ENCODE measurements at places on chromosomes 5 and 9. TPM values are rescaled to one million over a fixed set of nuclear protein-coding genes. Genes with fewer than 3 reads are reported as not detected.

GRCh38 chr9:89723469-89724100 lies 118.8 kb downstream of the GADD45G start:
- H3K27ac ChIP-seq: no peak overlapping the region
- no peaks in the 10 kb centered on the region for H3K4me1 ChIP-seq
- no peak overlapping the region for H3K4me3 ChIP-seq
- no peaks in the 10 kb centered on the region for H3K36me3 ChIP-seq
- no peak for DNase-seq
- no peaks in the 10 kb centered on the region for H3K27me3 ChIP-seq

DNA sequence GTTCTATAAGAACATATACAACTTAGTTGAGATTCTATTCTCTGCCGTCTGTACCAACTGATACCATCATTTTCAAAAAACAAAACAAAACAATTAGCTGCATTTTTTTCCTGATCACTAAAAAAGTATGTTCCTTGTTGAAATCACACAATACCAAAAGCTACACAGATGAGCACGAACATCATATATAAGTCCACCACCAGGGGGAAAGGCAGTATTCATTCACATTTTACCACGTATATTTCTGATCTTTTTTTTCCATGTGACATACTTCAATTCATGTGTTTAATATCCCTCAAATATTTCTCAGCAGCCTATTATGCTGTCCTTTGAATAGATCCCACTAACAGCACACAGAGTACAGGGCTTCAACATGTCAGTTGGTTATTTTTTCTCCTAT lies 40.6 kb downstream of the IRX2 start:
- no peaks in the 10 kb centered on the region for H3K27me3 ChIP-seq

- H3K4me3 ChIP-seq: no peak overlapping the region
- H3K36me3 ChIP-seq: no peaks in the 10 kb centered on the region
- no peak for DNase-seq
- H3K27ac ChIP-seq: no peak overlapping the region
- H3K27me3 ChIP-seq: no peaks in the 10 kb centered on the region
Measured at GRCh38 chr9:105046907-105047741, 119.2 kb upstream of the ABCA1 start.

DNA sequence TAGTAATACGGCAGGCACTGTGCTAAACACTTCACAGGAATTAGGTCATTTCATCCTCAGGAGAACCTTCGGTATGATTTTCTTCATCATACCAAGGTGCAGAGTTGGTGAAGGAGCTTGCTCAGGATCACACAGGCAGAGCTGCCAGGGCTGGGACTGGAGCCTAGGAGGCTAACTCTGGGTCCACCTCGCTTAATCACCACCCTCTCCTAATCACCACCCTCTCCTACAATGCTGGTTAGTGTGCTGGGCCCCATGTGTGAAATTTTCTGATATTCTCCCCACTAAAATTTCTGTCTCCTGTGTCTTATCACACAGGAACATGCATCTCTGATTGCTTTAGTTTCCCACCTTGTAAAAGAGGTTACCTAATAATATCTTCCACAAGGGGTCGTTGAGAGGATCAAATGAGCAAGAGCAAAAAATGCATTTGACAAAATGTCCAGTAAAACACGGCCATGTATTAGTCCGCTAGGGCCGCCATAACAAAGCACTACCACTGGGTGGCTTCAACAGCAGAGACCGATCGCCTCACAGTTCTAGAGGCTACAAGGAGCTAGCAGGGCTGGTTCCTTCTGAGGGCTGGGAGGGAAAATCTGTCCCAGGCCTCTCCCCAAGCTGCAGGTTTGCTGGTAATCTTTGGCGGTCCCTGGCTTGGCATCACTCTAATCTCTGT lies 128.2 kb upstream of the NFIB start:
- H3K27me3 ChIP-seq: no peaks in the 10 kb centered on the region
- H3K36me3 ChIP-seq: no peaks in the 10 kb centered on the region
- no peaks in the 10 kb centered on the region for H3K4me1 ChIP-seq
- no peak for DNase-seq

DNA sequence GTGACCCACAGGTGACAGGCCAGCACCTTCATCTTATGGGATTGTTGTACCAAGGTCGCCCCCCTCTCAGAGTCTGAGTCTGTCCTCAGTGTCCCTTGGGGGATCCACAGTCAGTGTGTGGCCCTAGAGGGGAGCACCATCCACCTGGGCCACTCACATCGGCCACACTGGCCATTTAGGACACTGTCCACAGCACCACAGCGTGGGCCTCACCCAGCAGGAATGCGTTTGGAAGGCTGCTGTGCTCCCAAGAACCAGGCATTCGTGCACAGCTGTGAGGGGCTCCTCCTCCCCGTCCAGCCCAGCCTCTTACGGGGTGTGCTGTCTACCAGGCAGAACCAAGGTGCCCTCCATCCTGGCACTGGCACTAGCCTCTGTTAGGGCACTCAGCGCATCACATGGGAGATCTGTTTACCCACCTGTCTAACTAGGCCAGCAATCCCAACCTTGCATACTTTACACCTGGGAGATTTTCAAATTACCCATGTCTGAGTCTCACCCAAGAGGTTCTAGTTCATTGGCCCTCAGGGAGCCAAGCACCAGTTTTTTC lies 24.5 kb upstream of the UBE2QL1 start:
- H3K27me3 ChIP-seq: no peaks in the 10 kb centered on the region
- no peak overlapping the region for H3K4me3 ChIP-seq
- H3K4me1 ChIP-seq: no peaks in the 10 kb centered on the region
- no peak overlapping the region for H3K27ac ChIP-seq
- DNase-seq: no peak

DNA sequence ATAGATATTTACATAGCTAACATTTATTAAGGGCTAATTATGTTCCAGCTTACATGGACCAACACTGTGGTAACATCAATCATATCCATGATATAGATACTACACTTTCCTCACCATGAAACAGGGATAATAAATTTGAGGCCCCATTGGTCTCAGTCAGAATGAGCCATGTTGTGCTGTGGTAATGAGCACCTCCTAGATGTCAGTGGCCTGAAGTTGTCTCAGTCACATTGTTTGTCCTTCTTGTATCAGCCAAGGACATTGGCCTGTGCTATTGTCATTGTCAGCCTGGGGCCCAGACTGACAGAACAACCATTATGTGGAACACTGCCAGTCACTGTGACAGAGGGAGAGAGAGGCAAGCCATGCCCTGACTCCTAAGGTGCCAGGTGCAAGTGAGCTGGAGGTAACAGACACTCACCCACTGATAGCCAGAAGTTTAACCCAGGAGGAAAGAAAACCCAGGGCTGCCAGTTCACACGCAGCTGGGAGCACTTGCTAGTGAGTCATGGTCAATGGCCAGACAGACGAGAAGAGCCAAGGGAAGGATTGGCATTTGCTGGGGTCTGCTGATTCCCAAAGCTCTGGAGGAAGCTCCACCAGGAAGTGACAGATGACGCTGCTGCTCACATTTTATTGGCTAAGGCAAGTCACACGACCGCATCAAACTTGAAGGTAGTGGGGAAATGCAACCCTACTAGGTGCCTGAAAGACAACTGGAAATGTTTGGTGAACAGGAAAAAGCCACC lies 224.2 kb downstream of the MELK start:
- no peaks in the 10 kb centered on the region for H3K4me1 ChIP-seq
- no peak overlapping the region for H3K27ac ChIP-seq
- H3K4me3 ChIP-seq: no peak overlapping the region

DNA sequence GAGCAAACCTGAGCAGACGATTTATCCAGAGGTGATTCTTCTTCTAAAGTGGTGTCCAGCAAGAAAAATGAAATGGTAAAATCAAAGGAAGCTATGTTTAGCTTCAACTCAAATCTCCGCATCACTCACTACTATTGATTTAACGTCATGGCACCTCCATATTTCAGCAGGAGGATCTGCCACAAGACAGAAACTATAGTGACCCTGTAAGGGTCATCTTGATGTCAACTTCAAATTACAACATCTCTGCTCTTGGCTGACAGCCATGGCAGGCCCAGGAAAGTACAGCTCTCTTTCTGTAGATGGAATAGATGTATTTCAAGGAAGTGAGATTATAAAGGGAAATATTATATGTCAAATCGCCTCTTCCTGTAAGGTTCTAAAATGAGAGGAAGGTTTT lies 10.1 kb upstream of the EFNA5 start:
- H3K27ac ChIP-seq: no peak overlapping the region
- no peak for DNase-seq
- no peak overlapping the region for H3K4me3 ChIP-seq
- H3K36me3 ChIP-seq: no peaks in the 10 kb centered on the region

DNA sequence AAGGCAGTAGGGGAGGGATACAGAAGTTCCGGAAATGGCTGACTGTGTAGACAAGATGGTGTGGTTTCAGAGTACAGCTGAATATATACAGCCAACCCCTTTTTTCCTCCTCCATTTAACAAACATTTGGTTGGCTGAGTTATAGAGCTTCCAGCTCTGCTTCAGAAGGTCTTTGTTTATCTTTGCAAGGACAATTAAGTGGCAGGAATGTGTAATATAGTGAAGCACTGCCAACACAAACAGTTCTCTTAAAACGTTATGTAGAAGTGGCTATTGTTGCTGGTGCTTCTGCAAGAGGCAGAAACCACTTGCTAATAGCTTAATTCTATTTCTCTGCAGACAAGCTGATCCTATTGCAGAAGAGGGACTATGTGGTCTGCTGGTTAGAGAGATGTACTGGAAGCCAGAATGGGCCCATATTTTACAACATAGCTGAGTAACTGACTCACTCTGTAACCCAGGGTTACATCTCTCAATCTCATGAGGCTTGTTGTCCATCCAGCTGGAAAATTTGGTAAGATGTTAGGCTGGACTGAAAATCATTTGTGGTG lies 62.7 kb upstream of the OSMR start:
- no peaks in the 10 kb centered on the region for H3K27me3 ChIP-seq
- H3K36me3 ChIP-seq: no peaks in the 10 kb centered on the region
- peak overlapping the region; percentile 47 for H3K27ac ChIP-seq
- no peak overlapping the region for H3K4me3 ChIP-seq
- no peak for DNase-seq

DNA sequence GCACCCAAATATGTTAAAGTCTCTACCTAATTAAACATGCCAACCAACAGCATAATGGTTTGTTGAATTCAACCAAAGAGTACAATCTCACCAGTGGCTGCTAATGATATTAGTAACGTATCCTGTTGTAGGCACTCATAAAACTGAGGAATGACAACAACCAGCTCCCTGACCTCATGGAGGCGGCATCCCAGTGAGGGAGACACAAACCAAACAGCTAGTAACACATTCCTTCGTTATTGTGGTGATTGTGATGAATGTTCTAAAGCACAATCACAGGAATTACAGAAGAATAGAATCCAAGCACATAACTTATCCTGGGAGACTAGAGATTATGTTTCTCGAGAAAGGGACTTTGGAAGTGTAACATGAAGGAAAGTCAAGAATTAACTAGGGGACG lies 224.6 kb downstream of the CTNND2 start:
- H3K4me3 ChIP-seq: no peak overlapping the region
- no peak for DNase-seq
- no peaks in the 10 kb centered on the region for H3K27me3 ChIP-seq
- no peaks in the 10 kb centered on the region for H3K36me3 ChIP-seq

- no peak overlapping the region for H3K27ac ChIP-seq
- peaks cover 27% of the 10 kb centered on the region for H3K4me1 ChIP-seq
- H3K36me3 ChIP-seq: no peaks in the 10 kb centered on the region
- DNase-seq: no peak
- H3K27me3 ChIP-seq: peaks cover 98% of the 10 kb centered on the region
- no peak overlapping the region for H3K4me3 ChIP-seq
Measured at GRCh38 chr5:88694023-88694679, 188.8 kb downstream of the MEF2C start.

- H3K36me3 ChIP-seq: peaks cover 11% of the 10 kb centered on the region
- no peaks in the 10 kb centered on the region for H3K27me3 ChIP-seq
- H3K4me1 ChIP-seq: no peaks in the 10 kb centered on the region
- peak within 1 kb of the TSS; percentile 56 for H3K4me3 ChIP-seq
- H3K27ac ChIP-seq: peak within 1 kb of the TSS; percentile 95
Measured at GRCh38 chr9:136327304-136327974, at the start of gene GPSM1. GPSM1 (plus strand) TSS chr9:136327539; CDS start chr9:136327696, 157 bp downstream.

- no peaks in the 10 kb centered on the region for H3K27me3 ChIP-seq
- no peak overlapping the region for H3K27ac ChIP-seq
- H3K4me1 ChIP-seq: no peaks in the 10 kb centered on the region
- no peak for DNase-seq
- no peak overlapping the region for H3K4me3 ChIP-seq
- H3K36me3 ChIP-seq: no peaks in the 10 kb centered on the region
Measured at GRCh38 chr5:149807176-149807575, 77.1 kb downstream of the PPARGC1B start.

- DNase-seq: no peak
- H3K4me3 ChIP-seq: no peak overlapping the region
- no peaks in the 10 kb centered on the region for H3K27me3 ChIP-seq
- H3K27ac ChIP-seq: no peak overlapping the region
Measured at GRCh38 chr5:142901476-142902185, 131.5 kb downstream of the ARHGAP26 start.

- no peaks in the 10 kb centered on the region for H3K27me3 ChIP-seq
- H3K27ac ChIP-seq: no peak overlapping the region
- no peaks in the 10 kb centered on the region for H3K4me1 ChIP-seq
- no peak for DNase-seq
Measured at GRCh38 chr5:57817924-57818323, 335.3 kb upstream of the ACTBL2 start.

DNA sequence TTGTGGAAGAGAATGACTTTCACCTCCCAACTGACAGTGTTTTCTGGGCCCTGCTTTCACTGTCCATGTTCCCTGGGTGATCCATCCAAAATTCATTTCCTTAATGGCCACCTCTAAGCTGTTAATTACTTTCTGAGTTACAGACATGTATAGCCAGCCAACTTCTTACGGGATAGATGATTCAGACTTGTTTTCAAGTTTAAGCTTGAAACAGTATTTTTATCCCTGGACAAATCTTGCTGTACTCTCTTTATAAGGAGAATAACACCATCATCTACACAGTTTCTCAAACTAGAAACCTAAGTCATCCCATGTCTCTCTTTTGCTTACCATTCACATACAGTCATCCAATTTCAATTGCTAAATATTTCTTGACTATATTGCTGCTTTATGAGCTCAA lies 6.9 kb downstream of the FAM174A start:
- no peak overlapping the region for H3K27ac ChIP-seq
- no peak for DNase-seq
- H3K4me1 ChIP-seq: peaks cover 18% of the 10 kb centered on the region
- peaks cover 5% of the 10 kb centered on the region for H3K36me3 ChIP-seq
- H3K27me3 ChIP-seq: no peaks in the 10 kb centered on the region

DNA sequence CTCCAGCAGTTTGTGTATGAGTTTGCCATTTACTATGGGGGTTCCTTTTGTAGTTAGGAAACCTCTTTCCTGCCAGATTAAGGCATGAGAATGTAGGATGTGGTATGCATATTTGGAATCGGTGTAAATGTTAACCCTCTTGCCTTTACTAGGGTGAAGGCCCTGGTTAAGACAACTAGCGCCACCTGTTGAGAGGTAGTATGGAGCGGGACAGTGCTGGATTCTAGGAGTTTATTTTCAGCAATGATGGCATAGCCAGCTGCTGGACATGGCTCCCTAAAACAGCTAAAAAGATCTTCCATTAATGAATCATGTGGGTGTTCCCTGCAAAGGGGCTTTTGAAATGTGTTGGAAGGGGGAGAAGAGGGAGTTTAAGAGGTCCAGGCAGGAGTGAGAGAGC lies 30.7 kb upstream of the GPX3 start:
- H3K4me1 ChIP-seq: no peaks in the 10 kb centered on the region
- no peak for DNase-seq
- H3K36me3 ChIP-seq: no peaks in the 10 kb centered on the region
- H3K4me3 ChIP-seq: no peak overlapping the region

Gene RAB3C
- total RNA-seq: 1.2 TPM

Gene TAF11L10
- total RNA-seq: not detected

Gene PCDHA9
- total RNA-seq: 0.39 TPM

Gene BAAT
- total RNA-seq: not detected

Gene TIMD4
- not detected for total RNA-seq

Gene CCDC69
- 122 TPM for total RNA-seq
